ENCODE measurements at places on chromosomes 2 and 18. TPM values are rescaled to one million over a fixed set of nuclear protein-coding genes. Genes with fewer than 3 reads are reported as not detected.

DNA sequence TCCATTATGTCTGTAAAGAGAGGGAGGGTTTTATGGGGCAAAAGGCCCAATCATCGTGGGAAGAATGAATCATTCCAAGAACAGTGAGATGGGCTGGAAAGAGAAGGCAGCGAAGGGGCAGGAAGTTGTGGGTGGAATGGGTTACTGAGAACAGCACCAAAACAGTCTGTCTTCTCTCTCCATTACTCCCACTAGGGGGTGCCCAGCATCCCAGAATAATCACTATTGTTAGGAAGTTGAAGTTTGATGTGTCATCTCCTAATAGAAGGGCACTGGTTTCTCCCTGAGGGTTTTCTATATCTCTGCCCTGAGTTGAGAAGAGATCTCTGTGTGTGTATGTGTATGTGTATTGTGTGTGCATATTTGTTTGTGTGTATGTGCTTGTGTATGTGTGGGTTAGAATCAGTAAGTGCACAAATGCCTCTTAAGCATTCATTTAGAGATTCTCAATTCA, 76.6 kb upstream of the MAP4K3 start:
- DNase-seq: peak; percentile 47
- H3K27me3 ChIP-seq: peaks cover 10% of the 10 kb centered on the region
- H3K4me3 ChIP-seq: no peak overlapping the region
- peaks cover 84% of the 10 kb centered on the region for H3K4me1 ChIP-seq
- peak overlapping the region; percentile 64 for H3K27ac ChIP-seq

GRCh38 chr2:143532061-143532460, 402.8 kb downstream of the ARHGAP15 start:
- no peaks in the 10 kb centered on the region for H3K27me3 ChIP-seq
- no peak overlapping the region for H3K4me3 ChIP-seq
- no peaks in the 10 kb centered on the region for H3K4me1 ChIP-seq
- no peak for DNase-seq
- H3K27ac ChIP-seq: no peak overlapping the region

DNA sequence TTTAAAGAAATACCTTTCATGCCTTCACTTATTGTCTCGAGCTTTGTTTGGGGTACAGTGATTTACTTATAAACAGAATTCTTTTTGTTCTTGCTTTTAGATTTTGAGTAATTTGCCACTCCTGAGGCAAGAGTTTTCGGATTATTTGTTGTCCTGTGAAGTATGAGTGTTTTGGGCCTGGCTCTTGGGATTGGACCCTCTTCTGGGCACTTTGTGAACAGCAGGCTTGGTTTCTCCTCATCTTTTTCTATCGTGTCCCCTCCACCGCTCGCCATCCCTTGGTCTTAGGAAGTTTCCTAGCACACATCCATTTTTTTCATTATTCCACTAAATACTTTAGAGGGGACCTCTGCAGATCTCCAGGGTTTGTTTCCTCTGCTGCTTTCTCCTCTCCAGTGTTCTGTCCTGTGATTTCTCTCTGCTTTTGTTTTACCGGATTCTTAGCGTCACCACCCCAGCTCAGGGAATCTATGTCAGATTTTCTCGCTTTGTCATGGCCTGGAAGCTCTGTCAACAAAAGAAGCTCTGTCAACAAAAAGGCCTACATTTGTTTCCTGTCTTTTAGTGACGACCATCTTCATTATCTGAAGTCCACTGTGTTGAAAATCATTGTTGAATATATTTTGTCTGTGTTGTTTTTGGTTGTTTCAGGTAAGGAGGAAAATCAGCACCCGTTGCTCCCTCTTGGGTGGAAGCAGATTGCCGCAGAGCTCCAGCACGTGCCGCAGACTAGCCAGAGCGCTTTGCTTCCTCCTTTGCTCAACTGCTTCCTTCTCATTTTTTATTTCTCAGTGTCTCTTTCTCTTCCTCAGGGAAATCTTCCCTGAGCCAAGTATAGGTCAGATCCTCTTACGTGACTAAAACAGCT, 27.8 kb downstream of the ANKRD62 start:
- no peak overlapping the region for H3K4me3 ChIP-seq
- no peaks in the 10 kb centered on the region for H3K36me3 ChIP-seq
- DNase-seq: peak; percentile 54
- H3K27me3 ChIP-seq: no peaks in the 10 kb centered on the region
- H3K4me1 ChIP-seq: peaks cover 12% of the 10 kb centered on the region
- peak overlapping the region; percentile 44 for H3K27ac ChIP-seq

DNA sequence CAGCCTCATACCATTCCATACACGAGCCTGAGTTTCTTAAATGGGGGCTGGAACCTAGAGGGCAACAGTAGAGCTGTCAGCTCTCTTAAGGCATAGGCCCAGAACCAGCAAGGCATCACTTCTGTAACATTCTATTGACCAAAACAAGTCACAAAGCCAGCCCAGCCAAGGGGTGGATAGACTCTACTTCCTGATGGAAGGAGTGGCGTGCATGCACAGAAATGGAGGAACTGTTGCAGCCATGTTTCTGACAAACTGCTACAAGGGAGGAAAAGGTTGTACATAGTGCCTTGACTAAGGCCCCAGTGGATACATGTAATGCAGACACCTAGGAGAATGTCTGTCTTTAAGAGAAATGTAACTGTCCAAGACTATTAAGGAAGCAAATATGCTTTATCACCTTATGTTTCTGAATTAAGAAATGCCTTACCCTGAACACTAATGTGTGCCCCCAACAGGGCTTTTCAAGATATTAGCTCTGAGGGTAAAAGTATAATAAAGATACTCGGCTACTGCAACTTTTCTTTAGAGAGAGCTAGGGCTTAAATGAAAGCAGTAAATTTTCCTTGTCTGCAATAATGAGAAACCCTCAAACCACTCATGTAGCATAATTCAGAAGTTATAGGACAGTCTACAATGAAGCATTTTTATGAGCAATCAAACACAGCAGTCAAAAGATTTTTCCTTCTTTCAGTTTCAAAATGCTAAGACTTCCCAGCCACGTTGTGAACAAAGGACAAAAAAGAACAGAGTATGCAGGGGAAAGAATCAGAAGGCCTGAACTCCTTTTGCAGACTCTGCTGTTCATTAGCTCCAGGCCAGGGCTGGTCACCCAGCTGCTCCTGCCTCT, 35.1 kb upstream of the CDC42EP3 start:
- no peak overlapping the region for H3K4me3 ChIP-seq
- H3K36me3 ChIP-seq: no peaks in the 10 kb centered on the region
- H3K27ac ChIP-seq: no peak overlapping the region
- peaks cover 18% of the 10 kb centered on the region for H3K4me1 ChIP-seq

GRCh38 chr18:22346953-22347605, 70.6 kb downstream of the CTAGE1 start:
- H3K4me3 ChIP-seq: peak overlapping the region; percentile 1
- H3K4me1 ChIP-seq: peaks cover 48% of the 10 kb centered on the region
- peak; percentile 62 for DNase-seq

GRCh38 chr2:72991980-72992733, 74.8 kb downstream of the EMX1 start:
- peaks cover 3% of the 10 kb centered on the region for H3K27me3 ChIP-seq
- H3K36me3 ChIP-seq: peaks cover 15% of the 10 kb centered on the region
- H3K4me3 ChIP-seq: no peak overlapping the region
- DNase-seq: no peak
- no peak overlapping the region for H3K27ac ChIP-seq

DNA sequence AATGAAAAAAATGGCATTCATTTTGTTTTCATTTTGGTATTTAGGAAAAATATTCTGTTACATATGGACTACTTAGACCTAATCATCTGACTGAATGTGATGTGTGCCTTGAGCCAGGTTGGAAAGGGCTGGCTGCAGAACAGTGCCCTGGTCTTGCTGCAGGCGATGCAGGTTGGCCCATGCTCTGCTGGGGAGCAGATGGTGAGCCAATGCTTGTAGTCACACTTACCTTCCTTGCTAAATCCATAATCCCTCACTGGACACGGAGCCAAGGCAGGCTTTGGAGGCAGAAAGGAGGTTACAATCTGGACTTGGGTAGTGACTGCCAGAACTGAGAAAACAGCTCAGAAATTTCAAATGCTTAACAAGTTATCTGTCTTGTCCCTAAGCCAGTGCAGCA, 228.7 kb downstream of the ARHGAP15 start:
- DNase-seq: no peak
- H3K4me1 ChIP-seq: no peaks in the 10 kb centered on the region
- no peak overlapping the region for H3K27ac ChIP-seq
- H3K4me3 ChIP-seq: no peak overlapping the region
- no peaks in the 10 kb centered on the region for H3K36me3 ChIP-seq

GRCh38 chr2:152348388-152348787, 13.4 kb downstream of the FMNL2 start:
- DNase-seq: no peak
- no peak overlapping the region for H3K4me3 ChIP-seq
- peaks cover 5% of the 10 kb centered on the region for H3K4me1 ChIP-seq

GRCh38 chr2:201235860-201236811, 24.2 kb upstream of the CASP8 start:
- peak; percentile 46 for DNase-seq
- no peak overlapping the region for H3K4me3 ChIP-seq
- H3K36me3 ChIP-seq: no peaks in the 10 kb centered on the region

- no peaks in the 10 kb centered on the region for H3K27me3 ChIP-seq
- no peak overlapping the region for H3K27ac ChIP-seq
- H3K36me3 ChIP-seq: no peaks in the 10 kb centered on the region
- peaks cover 6% of the 10 kb centered on the region for H3K4me1 ChIP-seq
- no peak for DNase-seq
Observed at GRCh38 chr2:195406886-195407603, 250.0 kb upstream of the SLC39A10 start.

DNA sequence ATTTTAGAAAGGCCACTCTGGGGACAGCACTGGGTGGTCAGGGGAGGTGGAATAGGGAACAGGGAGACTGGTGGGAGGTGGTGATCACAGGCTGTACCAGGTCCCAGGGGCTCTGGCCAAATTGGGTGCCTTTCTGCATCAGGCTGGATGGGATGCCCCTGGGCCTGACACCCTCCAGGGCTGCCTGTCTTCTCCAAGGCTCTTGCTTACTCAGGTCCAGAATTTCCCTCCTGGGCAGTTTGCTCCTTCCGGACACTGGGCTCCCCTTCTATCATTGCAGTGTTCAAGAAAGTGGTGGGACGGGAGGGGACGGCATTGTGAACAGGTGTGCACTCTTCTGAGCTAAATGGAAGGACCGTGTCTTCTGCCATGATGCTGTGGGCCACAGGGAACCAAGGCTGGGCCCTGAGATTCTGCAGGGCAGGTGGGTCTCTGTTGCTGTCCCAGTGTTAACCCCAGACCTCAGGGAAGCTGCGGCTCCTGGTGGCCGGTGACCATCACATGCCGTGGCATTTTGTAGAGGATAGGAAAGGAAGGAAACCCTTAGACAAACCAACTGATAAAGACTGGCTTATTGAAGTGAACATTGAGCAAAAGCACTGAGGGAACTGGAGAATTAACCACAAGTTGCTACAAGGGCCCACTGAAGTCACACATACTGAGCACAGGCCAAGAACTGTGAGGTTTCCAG, 93.7 kb upstream of the HS6ST1 start:
- H3K36me3 ChIP-seq: no peaks in the 10 kb centered on the region
- H3K27me3 ChIP-seq: peaks cover 11% of the 10 kb centered on the region
- H3K4me1 ChIP-seq: peaks cover 19% of the 10 kb centered on the region
- no peak overlapping the region for H3K27ac ChIP-seq
- DNase-seq: no peak

- DNase-seq: no peak
- no peaks in the 10 kb centered on the region for H3K36me3 ChIP-seq
- H3K27ac ChIP-seq: no peak overlapping the region
- no peaks in the 10 kb centered on the region for H3K27me3 ChIP-seq
- no peak overlapping the region for H3K4me3 ChIP-seq
Observed at GRCh38 chr2:155218945-155219344, 520.5 kb downstream of the KCNJ3 start.

DNA sequence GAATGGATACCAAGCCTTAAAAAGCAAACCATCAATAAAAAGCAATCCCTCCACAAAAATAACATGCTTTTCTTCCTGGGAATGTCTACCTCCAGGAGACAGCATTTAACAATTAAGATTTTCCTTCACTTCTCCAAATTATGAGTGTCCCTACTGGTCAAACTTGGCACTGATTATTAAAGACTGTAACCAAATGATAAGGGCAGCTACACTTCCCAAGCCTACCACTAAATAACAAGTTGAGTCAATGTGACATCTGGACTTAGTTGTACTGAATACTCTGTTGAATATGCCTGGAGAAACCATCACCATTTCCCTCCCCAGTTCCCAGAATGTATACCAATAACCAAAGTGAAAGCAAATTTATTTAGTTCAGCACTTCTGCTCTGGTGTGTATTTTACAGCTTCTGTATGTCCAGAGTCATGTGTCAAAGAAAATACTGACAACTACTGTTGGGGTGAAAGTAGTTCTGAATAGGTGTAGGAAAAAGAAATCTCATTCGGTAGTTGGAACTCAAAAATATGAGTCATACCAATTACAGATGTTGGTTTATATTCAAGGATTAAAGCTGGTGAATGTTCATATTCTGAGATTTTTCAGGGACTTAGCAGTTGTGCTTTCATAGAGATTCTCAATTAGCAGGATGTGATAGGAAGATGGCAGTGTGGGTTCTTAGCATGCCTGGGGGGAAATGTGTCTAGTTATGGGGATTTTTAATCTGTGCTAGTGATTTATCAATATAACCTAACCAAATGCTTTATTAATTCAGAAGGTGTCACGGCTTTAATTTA, 1291.6 kb upstream of the GYPC start:
- H3K4me1 ChIP-seq: no peaks in the 10 kb centered on the region
- no peak overlapping the region for H3K4me3 ChIP-seq
- no peaks in the 10 kb centered on the region for H3K36me3 ChIP-seq

Gene POMC
- 0.64 TPM for total RNA-seq

Gene PLB1
- total RNA-seq: 3.2 TPM

Gene CREG2
- 23.6 TPM for total RNA-seq

Gene HES6
- 5.0 TPM for total RNA-seq

Gene KCNS3
- total RNA-seq: 12.1 TPM

Gene KIDINS220
- total RNA-seq: 59.9 TPM

Gene KLHL14
- 1.3 TPM for total RNA-seq

Gene C1D
- total RNA-seq: 20.9 TPM

Gene DNER
- total RNA-seq: 0.15 TPM

Gene RANBP2
- 67.7 TPM for total RNA-seq

Gene HAUS1
- 44.9 TPM for total RNA-seq

Gene CYP27A1
- total RNA-seq: 9.0 TPM
